ENCODE measurements at places on chromosomes 11 and 22.

GRCh38 chr11:14622223-14622954, 21.2 kb upstream of the PDE3B start:
- no peak for DNase-seq

DNA sequence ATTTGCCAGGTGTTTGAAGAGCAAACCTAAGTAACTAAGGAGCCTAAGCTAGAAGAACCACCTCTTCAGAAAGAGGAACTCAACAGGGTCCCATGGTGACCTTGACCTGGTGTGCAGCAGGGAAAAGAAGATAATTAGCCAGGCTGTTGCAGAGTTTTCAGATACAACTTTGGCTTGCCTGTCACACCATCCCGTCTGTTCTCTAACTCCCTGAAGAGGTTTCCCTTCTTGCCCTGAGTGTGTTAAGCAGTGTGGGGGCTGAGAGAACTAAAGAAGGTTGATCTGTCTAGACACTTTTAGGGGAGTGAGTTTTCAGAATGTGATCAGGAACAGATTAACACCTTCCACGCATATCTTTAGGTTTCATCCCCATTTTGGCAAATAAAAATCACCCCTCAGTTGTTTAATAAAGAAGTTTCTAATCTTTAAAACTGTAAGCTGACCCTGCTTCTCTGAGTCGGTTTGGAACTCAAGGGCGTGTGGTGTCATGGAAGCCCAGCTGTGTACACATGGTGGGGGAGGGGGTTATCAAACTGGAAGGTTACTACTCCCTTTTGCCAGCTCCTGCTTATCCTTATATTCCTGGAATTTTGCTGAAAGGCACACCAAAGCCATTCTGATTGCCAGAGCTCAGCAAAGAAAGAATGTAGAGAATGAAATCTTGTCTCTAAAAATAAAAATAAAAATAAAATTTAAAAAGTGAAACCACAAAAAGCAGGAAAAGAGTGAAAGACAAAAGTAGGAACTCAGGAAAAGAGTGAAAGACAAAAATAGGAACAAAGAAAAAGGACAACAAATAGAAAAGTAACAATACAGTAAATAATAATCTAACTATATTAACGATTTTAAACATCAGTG, 70.2 kb downstream of the DBX1 start:
- DNase-seq: no peak

DNA sequence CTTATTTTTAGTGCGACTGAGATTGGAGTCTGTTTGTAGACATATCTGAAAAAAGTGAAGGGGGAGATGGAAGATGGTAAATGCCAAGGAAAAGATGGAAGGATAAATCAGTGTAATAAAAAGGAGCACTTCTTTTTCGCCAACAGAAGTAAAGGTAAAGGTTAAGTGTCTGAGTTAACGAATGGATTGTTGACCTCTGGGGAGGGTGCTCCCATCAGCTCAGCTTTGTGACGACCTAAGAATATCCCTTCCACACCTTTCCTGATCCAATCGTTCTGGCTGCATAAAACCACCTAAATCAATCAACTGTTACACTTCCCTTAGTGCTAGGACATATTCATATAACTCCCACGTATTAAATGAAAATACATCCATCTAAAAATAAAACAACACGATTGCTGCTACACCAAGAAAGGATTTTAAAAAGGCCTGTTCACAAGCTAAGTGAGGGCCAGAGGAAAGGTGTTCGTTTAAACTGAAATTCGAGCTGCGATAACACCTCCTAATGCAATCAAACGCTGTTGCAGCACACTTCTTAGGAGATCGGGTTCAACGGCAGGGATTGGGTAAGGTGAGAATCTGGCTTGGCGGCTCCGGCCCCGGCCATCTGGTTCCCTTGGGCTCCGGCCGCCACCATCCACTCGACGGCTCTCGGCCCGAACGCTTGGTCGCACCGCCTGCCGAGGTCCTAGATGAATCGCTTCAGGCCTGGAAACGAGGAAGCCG, 658 bp downstream of the C11orf71 start:
- peak; percentile 10 for DNase-seq

DNA sequence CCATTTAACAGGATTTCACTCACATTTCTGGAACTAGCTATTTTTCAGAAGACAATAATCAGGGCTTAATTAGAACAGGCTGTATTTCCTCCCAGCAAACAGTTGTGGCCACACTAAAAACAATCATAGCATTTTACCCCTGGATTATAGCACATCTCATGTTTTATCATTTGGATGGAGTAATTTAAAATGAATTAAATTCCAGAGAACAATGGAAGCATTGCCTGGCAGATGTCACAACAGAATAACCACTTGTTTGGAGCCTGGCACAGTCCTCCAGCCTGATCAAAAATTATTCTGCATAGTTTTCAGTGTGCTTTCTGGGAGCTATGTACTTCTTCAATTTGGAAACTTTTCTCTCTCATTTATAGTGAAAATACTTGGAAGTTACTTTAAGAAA, 9.2 kb downstream of the PRSS23 start:
- DNase-seq: no peak

GRCh38 chr11:116388146-116388545, 384.6 kb downstream of the BUD13 start:
- DNase-seq: no peak

GRCh38 chr11:65404210-65404609, 17.8 kb downstream of the FRMD8 start:
- DNase-seq: no peak

DNA sequence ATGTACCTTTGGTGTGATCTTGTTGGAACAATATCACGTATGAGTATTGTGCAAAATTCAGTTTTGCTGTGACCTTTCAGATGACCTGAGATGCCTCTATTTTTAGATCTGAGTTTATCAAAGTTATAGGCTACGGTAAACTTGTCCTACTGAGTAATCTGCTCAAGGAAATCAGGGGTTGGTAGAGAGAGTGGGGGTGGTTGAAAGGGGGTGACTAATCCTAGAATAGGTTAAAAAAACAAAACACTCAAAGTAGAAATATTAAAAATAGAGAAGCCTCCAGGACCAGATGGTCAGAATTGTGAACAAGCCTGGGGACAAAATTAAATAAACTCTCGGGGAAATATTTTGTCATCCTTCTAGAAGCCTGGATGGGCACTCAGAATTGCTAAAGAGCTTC, 59.9 kb upstream of the C11orf87 start:
- DNase-seq: no peak

GRCh38 chr11:78419327-78419726, 1.7 kb upstream of the GAB2 start:
- DNase-seq: peak; percentile 72

GRCh38 chr22:31614781-31615490, 47.1 kb downstream of the PISD start:
- no peak for DNase-seq

GRCh38 chr22:30605449-30606110, 1.4 kb upstream of the TCN2 start:
- DNase-seq: no peak

- no peak for DNase-seq
These were observed 5.5 kb downstream of the C11orf21 start for GRCh38 chr11:2295971-2296912.

DNA sequence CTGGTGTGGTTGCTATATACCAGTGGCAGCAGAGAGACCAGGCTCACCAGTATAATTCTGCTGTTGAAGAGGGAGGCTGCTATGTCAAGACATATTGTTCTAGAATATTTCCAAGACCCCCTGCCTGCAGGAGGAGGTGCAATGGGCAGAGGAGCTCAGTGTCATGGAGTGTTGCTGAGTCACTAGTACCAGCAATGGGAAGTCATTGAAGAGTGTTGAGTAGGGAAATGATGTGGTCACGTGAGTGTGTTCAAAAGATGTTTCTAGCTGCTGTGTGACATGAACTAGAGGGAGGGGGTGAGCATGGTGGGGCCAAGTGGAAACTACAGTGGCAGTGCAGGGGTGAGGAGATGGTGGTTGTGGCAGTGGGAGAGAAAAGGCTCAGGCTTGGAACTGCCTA, 76.3 kb upstream of the BIRC3 start:
- DNase-seq: no peak

- DNase-seq: no peak
These were observed 30.9 kb upstream of the PHLDA2 start for GRCh38 chr11:2960139-2960538.

DNA sequence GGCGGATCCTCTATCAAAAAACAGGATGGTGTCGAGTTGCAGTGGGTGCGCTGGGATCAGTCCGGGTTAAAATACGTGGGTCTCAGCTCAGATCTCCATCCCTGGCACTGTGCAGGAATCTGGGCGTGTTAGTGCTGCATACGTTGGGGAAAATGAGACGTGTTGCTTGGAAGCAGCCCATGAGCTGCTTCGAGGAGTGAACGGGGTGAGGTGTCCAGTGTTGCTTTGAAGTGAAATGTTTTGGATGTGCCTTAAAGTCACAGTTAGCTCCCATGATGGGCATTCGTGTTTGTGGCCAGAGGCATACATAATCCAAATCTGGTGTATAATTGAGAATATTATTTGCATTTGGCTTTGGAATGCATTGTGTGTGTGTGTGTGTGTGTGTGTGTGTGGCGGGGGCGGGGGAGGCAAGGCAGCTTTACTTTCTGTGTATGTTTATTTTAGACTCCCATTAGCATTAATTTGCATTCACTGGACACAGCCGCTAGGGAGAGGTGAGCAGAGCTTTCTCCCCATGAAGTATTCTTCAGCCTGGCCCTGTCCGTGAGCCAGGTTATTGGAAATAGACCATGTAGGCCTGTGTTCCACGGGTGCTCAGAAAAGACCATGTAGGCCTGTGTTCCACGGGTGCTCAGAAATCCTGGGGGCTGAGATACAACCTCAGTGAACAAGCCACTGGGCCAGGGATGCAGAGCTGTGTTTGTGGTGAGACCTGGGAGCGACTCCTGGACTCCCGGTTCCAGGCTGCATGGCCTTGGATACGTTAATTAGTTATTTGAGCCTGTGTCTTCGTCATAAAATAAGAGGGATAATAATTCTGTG, 134.6 kb downstream of the ST3GAL4 start:
- DNase-seq: no peak

GRCh38 chr11:4060182-4060923, 34.2 kb upstream of the RRM1 start:
- no peak for DNase-seq

DNA sequence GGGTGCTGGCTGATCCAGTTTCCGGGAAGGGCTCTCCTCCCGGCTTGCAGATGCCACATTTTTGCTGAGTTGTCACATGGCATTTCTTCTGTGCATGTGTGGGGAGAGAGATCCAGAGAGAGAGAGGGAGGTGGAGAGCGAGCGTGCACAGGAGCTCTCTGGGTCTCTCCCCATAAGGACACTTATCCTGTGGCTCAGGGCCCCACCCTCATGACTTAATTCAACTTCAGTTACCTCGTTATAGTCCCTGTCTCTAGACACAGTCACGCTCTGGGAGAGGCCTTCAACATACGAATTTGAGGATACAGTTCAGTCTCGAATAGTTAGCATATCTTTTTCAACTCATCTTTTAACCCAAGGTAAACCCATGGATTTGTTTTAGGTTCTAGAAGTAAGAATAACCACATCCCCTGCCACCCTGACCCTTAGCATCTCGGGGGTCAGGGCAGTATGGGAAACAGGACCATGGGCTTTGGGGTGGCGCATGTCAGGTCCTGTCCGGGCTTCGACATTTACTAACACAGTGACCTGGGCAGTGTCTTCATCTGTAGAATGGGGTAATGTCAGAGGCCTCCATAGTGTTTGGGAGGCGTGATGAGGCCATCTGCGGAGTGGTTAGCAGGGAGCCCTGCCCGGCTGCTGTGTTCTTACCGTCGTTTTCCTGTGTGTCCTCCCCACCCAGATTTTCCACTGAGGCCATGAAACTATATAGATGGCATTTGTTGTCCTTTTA, 46.9 kb downstream of the TBC1D22A start:
- DNase-seq: no peak

DNA sequence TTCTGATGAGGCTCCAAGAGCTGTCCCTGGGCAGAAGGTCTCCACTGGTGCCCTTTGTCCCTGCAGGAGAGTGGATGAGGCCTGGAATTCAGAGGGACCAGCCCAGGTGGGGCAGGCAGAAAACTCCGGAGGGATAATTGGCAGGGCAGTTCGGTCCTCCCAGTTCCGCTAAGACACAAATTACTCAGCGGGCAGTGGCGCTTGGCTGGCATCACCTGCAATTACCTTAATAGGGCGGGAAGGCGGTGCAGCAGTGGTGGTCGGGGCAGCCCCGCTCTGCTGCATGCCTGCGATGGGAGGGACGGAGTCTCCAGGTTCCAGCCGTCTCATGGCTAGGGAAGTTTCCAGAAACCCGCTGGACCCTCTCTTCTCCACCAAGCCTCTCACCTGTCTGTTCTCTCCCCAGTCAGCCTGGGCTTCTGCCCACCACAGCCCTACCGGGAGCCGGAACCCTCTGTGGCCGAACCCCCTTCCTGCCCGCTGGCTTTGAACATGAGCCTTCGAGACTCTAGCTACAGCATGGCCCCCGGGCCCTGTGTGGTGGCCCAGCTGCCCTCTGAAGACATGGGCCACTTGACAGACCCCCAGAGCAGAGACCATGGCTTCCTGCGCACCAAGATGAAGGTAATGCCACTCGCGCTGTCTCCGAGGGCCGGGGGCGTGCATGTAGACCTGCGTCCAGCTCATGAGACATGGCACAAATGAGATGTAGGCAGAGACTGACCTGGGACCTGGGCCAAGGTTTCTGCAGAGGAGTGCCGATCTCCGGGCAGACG, 7.0 kb downstream of the OVOL1 start:
- no peak for DNase-seq

DNA sequence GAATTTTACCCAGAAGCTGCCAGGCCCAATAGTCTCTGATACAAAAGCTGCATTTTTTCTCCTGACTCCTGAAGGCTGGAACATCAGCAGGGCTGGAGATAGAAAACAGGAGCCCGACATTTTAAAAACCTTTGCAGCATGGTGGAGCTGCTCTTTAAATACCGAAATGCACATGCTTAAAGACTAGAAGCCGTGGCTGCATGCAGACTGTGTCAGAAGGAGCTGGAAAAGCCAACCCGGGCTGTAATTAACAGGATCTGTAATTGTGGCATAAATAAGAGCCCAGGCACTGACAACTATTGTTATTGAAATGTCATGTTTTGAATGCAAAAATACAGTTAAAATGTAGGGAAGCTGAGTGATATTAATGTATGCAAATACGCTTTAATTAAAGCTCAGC, 304.9 kb upstream of the PLET1 start:
- no peak for DNase-seq

- no peak for DNase-seq
These were observed 12.2 kb upstream of the NNMT start for GRCh38 chr11:114284021-114284420.

GRCh38 chr22:48715511-48715910, 1112.2 kb downstream of the BRD1 start:
- no peak for DNase-seq

DNA sequence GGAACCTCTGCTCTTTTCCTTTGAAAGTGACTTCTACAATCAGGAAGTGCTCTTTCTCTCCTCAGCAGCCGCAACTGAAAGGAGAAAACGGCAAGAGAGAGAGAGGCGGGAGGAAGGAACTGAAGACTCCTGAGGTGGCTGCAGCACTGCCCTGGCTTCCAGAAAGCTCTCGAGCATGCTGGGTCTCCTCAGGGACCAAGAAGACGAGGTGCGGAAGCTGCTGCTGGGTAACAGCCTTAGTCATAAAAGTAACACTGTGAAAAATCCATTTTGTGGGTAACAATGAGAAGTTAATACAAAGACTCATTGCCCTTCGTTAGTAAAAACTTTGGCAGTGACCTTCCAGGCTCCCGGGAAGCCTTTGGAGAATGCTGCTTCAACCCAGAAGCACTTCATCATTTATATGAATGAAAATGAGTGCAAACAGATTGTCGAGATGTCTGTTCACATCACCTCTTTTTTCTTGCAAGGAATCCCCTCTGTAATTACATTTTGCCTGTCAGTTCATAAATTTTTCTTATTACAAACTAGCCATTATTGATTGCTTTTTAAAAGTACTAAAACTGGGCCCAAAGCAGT, 473.4 kb downstream of the SOX6 start:
- DNase-seq: no peak
